ENCODE measurements at places on chromosomes 7 and 10. TPM values are rescaled to one million over a fixed set of nuclear protein-coding genes. Genes with fewer than 3 reads are reported as not detected.

DNA sequence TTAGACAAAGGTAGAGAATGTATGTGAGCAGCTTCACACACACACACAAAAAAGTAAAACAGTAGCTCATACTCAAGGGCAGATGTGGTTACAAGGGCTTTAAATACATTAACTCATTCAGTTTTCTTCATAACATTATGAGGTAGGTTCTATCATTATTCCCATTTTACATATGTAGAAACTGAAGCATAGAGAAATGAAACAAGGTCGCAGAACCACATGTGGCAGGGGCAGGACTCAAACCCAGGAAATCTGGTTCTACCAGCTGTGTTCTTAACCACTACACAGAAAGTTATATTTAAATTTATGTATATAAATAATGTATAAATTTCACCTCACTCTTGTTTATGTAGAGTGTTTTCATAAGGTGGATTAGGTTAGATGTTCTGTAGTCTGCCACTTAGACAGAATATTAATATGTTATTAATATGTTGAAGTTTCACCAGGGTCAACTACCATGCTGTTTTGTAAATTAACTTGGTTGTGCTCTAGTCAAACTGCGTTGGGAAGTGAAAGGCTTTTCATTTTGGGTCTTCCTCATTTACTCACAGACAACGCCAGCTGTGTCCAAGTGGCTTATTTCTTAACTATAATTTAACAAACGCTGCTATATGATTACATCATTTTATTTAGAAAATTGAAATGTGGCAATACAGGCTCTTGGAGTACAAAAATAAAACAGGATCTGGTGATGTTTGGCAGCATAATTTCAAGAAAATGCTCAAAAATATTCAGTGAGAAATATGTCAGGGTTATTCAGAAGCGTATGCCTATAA, 138.4 kb downstream of the MDFIC start:
- no peak for DNase-seq

The FMC1 gene
- 45.3 TPM for polyA plus RNA-seq

GRCh38 chr10:100043796-100044195, 34.0 kb upstream of the DNMBP start:
- DNase-seq = no peak

The PVRIG gene
- polyA plus RNA-seq = 85.4 TPM

GRCh38 chr7:22156205-22156604, 200.7 kb downstream of the RAPGEF5 start:
- DNase-seq = no peak

GRCh38 chr7:67056683-67057082, 60.0 kb downstream of the TYW1 start:
- no peak for DNase-seq

DNA sequence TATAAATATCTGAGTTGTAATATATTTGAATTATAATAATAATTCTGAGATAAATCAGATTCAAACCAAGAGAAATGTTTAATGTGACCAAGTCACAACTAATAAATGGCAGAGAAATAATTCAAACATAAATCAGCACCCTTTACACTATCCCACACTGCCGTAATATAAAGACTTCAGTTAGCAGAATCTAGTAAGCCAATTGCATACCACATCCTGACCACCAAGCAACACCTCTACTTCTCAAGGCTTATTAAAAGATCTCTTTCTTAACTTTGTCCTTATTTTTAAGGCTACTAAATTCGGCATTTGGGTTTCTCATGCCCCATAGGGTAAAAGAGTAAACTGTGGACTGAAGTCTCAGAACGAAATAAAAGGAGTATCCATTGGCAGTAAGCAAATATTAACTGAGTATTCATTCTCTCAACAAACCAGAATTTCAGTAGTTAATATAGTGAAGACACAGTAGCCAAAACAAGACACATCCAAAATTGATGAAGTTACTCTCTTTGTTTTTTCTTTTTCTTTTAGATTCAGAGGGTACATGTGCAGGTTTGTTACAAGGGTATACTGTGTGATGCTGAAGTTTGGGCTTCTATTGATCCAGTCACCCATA, 14.8 kb downstream of the ACBD5 start:
- no peak for DNase-seq

All from naive thymus-derived CD8-positive, alpha-beta T cell (primary cell).